ENCODE measurements at places on chromosomes 2 and 18. TPM values are rescaled to one million over a fixed set of nuclear protein-coding genes. Genes with fewer than 3 reads are reported as not detected.

The FBXO11 gene
- 22.3 TPM for total RNA-seq

The ACTG2 gene
- total RNA-seq = 0.61 TPM

The PHLPP1 gene
- total RNA-seq = 4.5 TPM

The PMAIP1 gene
- 14.5 TPM for total RNA-seq

The OTOS gene
- 0.38 TPM for total RNA-seq

The FEV gene
- total RNA-seq = not detected

The ADGRF3 gene
- 0.33 TPM for total RNA-seq

The CD302 gene
- total RNA-seq = 4.6 TPM

The LDLRAD4 gene
- total RNA-seq = 80.0 TPM

The EMILIN1 gene
- 9.2 TPM for total RNA-seq

The REG3A gene
- total RNA-seq = 0.05 TPM

The SP110 gene
- 50.1 TPM for total RNA-seq

The ACMSD gene
- total RNA-seq = not detected

The ASXL3 gene
- total RNA-seq = 0.42 TPM

All from thymus (tissue), 14 donors.